Dermis microvascular lymphatic vessel endothelial cell (primary cell): ENCODE measurements at places on chromosomes 4 and X.

- DNase-seq, result no peak
Observed at GRCh38 chr4:161172396-161173026, 991.3 kb downstream of the FSTL5 start.

- peak; percentile 42 for DNase-seq
Observed at GRCh38 chr4:41882625-41883347, 52.4 kb upstream of the TMEM33 start.

GRCh38 chrX:111831343-111831742 is 44.6 kb upstream of the TRPC5OS start:
- DNase-seq, result no peak

GRCh38 chrX:42955349-42955748 is 177.4 kb upstream of the PPP1R2C start:
- no peak for DNase-seq

DNA sequence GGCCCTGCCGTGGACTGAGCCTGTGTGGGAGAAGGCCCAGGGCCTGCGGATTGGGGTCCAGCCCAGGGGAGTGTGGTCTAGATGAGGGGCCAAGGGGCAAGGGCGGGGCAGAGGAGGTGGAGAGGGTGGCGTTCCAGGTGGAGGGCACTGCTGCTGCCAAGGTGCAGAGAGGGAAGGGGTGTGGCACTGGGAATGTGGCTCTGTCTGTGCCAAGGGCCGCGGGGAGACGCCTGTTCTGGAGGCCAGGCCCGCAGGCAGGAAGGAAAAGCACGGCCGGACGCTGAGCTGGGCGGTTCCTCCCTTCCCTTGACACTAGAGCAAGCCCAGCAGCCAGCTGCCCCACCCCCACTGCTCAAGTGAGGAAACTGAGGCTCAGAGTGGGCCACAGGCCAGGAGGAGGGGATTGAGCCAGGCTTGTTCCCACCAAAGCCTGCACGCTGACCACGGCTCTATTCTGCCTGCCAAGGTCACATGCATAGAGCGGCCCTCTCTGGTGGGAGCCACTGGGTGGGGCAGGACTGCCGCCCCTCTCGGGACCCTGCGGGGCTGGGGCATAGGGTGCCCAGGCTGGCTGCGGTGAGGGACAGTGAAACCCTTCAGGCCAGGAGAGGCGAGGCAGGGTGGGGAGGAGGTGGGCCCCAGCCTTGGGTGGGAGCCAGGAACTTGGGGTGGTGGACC is 13.0 kb downstream of the SH3BP2 start:
- DNase-seq, result peak; percentile 58

- DNase-seq, result no peak
Observed at GRCh38 chr4:35175894-35176293, 1068.4 kb downstream of the ARAP2 start.

DNA sequence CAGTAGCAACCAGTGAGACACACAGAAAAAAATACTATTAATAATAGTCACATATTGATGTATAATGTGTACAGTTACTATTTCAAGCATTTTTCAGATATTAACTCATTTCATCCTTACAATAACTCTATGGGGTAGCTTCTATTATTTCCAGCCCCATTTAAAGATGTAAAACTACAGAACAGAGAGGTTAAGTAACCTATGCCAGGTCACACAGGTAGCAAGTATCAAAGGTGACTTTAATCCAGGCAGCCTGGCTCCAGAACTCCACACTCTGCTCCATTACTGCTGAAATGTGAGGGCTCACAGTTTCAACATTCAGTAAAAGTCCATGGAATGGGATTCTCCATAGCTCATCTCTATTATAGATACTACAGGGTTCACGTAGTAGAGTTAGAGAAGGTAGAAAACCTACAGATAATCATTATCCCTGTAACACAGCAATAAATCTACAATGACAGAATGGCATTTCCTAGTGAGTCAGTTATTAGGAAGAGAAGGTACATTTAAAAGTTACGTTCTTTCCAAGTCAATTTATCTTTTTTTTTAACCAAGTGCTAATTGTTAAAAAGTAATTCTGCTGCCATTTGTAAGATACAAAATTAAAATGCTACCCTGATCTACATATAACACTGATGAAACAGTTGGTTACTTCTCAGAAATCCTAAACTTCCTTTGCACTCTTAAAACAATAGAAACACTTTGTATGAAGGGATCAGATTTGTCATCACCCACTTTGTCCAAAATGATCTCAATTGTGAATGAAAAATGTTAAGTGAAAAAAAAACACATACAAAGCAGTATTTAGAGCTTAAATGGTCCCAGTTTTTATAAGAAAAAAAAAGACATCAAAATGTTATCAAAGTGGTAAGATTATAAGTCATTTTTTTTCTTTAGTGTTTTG is 18.7 kb downstream of the RELL1 start:
- peak; percentile 52 for DNase-seq

DNA sequence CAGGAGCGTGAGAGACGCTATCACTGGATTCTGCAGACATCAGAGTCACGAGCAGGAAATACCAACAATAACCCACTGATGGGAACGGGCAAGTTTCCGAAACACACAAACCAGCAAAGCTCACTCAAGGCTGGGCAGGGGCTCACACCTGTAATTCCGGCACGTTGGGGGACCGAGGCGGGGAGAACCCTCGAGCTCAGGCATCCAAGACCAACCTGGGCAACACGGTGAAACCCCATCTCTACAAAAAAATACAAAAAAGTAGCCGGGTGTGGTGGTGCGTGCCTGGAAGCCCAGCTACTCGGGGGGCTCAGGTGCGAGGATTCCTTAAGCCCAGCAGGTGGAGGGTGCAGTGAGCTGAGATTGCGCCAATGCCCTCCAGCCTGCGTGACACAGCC is 17.2 kb upstream of the GTPBP6 start:
- DNase-seq, result no peak

- no peak for DNase-seq
Observed at GRCh38 chr4:164734484-164734883, 19.4 kb upstream of the SMIM31 start.
